ENCODE measurements at places on chromosomes 1 and 21.

DNA sequence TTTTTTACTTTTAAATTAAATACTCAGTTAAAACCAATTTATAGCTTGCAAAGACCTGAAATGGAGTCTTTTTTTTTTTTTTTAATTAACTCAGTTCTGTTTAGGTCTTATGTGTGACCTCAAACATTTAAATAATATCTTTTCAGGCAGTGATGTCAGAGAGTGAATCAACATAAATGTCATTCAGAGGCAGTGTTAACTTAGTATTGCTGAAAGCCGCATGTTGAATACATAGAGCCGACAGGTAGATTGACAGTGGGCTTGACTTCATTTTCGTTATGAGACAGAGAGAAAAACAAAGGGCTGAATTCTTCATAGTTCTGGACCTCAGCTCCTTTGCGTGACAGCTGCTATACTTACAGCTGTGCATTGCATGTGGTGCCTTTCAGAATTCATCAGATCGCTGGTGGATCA, 51.5 kb downstream of the PRDM2 start:
- no peak for DNase-seq

- no peak for DNase-seq
Measured at GRCh38 chr1:9542430-9542829, 3.2 kb downstream of the SLC25A33 start.

DNA sequence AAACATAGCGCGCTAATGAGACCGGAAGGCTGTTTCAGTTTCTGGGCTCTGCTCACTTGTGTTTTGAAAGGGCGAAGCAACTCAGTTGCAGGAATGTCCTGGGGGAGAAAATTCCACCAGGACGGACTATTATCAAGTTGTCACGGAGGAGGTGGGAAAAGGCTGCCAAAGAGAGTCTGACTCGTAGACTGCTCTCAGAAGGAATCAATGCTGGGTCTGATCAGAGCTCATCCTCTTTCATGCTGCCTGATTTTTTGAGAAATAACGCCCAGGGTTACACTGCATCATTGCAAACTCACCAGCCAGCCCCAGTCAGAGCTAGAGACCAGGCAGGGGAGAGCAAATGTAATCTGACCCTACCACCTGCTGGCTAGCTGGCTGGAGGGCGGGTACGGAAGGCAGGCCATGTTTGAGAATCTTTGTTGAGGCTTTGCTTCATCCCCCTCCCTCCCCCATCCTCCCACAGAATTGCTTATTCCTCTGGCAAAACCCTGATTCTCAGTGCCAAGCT, 36.4 kb upstream of the BCL9 start:
- DNase-seq, result peak; percentile 95

- no peak for DNase-seq
Measured at GRCh38 chr1:60213253-60213652, 139.7 kb upstream of the C1orf87 start.

DNA sequence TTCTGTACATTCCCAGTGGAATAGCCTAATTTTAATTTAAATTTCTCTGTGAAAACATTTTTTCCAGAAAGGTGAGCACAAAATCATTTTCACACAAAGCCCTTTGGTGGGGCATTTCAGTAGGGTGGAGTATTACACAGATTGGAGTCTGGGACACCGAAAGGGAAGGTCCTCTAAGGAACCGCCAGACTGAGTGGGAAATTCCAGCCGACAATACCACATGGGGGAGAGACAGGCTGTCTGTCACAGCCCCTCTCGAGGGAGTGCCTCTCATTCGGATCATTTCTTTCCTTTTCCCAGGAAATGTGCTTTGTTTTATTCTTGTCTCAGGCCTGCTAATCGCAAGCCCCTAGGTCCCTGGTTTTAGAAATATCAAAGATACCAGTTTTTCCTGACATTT, 150.6 kb upstream of the HOOK1 start:
- peak; percentile 56 for DNase-seq

DNA sequence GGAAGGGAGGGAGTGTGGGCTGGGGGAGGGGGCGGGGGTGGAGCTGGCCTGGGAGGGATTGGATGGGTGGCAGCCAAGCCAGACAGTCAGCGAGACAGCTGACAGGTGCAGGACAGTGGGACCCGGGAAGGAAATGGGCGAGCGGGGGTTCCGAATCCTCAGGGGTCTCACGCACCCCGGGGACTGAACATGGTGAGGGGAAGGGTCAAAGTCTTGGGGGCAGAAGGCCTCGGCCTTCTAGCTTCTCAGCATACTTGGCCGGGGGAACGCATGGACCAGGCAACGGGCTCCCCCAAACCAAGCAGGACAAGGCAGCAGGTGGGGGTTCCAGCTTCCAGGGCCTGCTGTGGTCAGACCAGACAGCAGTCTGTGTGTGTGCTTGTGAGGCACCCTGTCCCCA, 23.1 kb downstream of the CASZ1 start:
- no peak for DNase-seq

- peak; percentile 89 for DNase-seq
Measured at GRCh38 chr1:58432851-58433668, 113.5 kb downstream of the OMA1 start.

GRCh38 chr1:53089478-53090226, 27.6 kb downstream of the PODN start:
- no peak for DNase-seq

- DNase-seq, result no peak
Measured at GRCh38 chr21:34205811-34206571, 132.6 kb downstream of the MRPS6 start.

DNA sequence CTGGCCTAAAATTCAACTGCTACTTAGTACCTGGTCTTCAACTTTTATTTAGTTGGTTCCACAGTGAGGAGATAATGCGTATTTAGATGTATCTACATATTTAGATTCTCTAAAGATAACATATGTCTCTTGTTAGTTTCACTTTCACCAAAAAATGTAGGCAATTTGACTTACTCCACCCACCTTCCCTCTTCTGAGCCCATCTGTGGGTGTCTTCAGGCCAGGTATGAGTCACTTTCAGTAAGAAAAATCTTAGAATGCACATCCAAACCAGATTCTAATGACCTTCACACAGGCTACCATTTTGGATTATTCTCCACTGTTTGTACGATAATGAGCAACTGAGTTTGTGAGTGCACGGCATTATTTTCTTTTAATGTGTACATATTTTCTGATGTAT, 501.7 kb downstream of the NEGR1 start:
- DNase-seq, result no peak

- no peak for DNase-seq
Measured at GRCh38 chr1:2300004-2300771, 72.1 kb downstream of the SKI start.

- no peak for DNase-seq
Measured at GRCh38 chr21:27382404-27382803, 415.5 kb upstream of the ADAMTS5 start.

GRCh38 chr1:62437273-62437940, 558 bp downstream of the USP1 start:
- DNase-seq, result no peak

DNA sequence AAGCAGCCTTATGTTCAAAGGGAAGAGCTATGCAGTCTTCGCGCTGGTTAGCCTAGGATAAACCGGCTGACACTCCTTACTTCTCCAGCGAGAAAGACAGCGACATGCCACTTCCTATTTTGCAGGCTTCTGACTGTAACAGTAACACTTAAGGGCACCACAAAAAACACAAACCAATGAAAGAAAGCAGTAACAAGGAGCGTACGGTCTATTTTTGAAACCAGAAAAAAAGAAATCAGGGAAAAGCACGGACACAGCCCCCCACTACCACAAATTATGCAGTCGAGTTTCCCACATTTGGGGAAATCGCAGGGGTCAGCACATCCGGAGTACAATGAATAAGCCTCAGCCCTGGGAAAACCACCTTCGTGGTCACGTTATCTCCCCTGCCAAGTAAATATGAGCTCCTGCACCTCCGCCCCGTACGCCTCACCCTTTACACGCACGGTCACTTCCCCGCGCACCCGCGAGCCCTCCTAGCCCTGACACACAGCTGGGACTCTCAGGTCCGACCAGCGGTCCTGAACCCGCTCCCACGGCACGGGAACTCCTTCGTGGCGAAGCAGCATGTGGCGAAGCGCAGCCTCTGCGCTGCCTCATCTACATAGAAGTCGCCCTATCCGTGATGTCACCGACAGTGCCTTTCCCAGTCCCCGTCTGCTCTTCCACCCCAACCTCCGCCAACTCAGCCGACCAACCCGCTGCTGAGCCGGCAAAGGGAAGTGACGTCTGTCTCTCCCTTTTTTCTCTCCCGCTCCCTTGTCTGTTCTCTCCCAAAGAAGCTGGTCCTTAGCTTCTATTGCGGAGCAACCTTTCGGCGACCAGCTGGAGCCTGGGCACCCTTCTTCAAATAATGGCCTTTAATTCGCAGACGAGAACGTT, 40.9 kb upstream of the PPIAL4F start:
- DNase-seq, result peak; percentile 97

- DNase-seq, result no peak
Measured at GRCh38 chr1:166884971-166885370, 8.9 kb upstream of the TADA1 start.

GRCh38 chr1:65149351-65150107, 1.5 kb downstream of the AK4 start:
- DNase-seq, result peak; percentile 61

- peak; percentile 90 for DNase-seq
Measured at GRCh38 chr1:165144757-165145397, 211.6 kb downstream of the LMX1A start.

DNA sequence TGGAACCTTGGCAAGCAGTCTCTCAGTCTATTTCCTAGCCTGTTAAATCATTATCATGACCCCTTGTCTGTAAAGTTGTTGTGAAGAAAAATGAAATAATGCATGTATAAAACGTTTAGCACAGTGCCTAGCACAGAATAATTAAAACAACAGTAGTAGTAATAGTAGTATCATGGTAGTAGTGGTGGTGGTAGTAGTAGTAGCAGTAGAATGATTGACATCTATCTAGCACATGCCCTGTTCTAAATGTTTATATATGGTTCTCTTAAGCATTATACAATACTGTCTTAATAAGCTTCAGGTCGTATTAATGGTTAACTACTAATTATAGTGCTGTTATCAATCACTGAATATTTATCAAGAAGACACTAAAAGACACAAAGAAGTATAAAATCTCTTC, 46.7 kb downstream of the GPR3 start:
- DNase-seq, result no peak

GRCh38 chr1:111599781-111600693, 19.6 kb upstream of the RAP1A start:
- DNase-seq, result no peak

GRCh38 chr1:40692429-40692895, 958 bp downstream of the NFYC start:
- DNase-seq, result no peak

DNA sequence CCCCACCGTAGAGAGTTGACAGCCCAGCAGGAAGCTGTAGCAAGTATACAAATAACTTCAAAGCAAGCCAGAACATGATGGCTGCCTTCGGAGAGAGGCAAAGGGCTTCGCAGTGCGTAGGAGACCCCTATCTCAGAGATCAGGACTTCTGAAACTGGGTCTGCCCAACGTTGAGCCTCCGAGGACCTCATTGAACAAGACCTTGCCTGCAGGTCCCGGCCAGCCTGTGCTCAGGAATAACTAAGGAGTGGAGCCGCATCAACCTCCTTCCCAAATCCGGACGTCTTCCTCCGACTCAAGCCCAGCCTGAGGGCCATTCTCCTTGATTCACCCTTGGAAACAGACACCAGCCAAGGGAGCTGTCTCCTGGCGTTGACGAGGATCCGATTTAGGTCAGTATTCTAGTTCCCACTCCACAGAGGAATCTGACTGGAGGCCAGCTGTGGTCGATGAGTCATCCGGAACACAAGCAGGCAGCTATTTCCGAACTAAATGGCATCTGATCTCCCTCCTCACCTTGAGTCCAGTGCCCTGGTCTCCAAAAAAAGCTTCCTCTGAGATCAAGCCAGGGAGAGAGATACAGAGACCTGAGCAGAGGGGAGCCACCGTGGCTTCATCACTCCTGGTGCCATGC, 166.5 kb upstream of the COA6 start:
- DNase-seq, result no peak

DNA sequence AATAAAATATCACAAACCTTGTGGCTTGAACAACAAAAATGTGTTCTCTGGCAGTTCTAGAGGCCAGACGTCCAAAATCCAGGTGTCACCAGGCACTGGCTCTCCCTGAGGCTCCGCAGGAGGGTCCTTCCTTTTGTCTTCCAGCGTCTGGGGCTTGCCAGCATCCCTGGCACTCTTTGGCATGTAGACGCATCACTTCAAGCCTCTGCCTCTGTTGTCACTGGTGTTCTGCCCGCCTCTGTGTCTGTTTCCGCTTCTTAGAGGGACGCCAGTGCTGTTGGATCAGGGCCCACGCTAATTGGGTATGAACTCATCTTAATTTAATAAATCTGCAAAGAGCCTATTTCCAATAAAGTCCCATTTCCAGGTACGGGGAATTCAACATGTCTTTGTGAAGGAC, 273.7 kb upstream of the C1orf174 start:
- DNase-seq, result no peak

DNA sequence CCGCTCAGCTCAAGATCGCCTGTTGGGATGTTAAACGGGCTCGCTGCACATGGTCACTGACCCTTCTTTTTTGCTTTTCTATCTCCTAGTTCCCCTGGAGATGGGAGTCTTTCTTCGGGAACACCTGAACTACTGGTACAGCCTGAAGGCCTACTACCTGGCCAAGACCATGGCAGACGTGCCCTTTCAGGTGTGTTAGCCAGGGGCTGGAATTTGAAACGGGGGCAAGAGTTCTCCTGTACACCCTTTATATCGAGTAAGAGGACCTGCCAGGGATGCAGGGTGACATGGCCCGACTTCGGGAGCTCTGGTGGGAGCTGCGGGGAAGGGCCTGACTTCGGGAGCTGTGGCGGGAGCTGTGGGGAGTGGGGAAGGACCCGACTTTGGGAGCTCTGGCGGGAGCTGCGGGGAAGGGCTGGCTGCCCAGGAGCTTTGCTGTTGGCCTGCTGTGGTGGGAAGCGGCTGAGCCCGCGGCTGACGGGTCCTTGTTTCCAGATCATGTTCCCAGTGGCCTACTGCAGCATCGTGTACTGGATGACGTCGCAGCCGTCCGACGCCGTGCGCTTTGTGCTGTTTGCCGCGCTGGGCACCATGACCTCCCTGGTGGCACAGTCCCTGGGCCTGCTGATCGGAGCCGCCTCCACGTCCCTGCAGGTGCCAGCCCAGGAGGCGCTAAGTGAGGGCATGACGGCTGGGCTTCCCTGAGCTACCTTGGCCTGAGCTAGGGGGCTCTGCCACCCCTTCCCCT, 24.0 kb downstream of the TFF3 start:
- DNase-seq, result no peak

DNA sequence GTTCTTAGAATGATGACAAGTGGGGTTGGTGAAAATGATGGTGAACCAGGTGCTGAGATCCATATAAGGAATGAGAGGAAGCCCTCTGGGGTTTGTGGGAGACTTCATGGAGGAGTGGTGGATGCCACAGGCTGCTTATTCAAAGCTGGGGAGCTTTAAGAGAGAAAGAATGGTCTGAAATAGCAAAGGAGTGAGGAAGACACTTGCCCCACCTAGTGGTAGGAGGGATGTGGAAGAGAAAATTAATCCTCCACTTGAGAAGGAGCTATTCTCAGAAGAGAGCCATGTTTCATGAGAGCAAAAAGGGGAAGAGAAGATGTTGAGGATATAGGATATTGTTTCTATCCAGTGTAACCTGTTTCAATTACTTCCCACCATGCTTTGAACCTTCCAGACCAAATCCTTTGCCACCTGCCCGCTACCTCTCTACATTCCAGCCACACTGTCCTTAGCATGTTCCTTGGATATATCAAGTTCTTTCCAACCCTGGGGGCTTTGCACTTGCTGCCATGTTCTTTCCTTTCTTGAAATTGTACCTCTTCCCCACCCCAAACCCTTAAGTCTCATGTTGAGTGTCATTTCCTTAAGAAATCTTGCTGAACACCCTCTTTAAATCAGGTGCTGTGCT, 19.6 kb upstream of the ZNF648 start:
- peak; percentile 72 for DNase-seq

GRCh38 chr1:104358086-104358485, 608.4 kb downstream of the AMY1C start:
- DNase-seq, result no peak

GRCh38 chr1:236059011-236059410, 5.9 kb downstream of the NID1 start:
- no peak for DNase-seq

Data from endodermal cell (in vitro differentiated cells).